ENCODE measurements at places on chromosomes 5 and 9. TPM values are rescaled to one million over a fixed set of nuclear protein-coding genes. Genes with fewer than 3 reads are reported as not detected.

TMEM215 gene
- total RNA-seq, result not detected

HACD4 gene
- 4.9 TPM for total RNA-seq

ISL1 gene
- total RNA-seq, result not detected

SREK1 gene
- 64.1 TPM for total RNA-seq

IFT74 gene
- total RNA-seq, result 10.0 TPM

ZNF483 gene
- 1.9 TPM for total RNA-seq
